Renal cortex interstitium (tissue), 15 donors: ENCODE measurements at places on chromosomes 11 and 22. TPM values are rescaled to one million over a fixed set of nuclear protein-coding genes. Genes with fewer than 3 reads are reported as not detected.
A peak's percentile ranks its signal among the peaks of the same experiment; 100 is the strongest.

DNA sequence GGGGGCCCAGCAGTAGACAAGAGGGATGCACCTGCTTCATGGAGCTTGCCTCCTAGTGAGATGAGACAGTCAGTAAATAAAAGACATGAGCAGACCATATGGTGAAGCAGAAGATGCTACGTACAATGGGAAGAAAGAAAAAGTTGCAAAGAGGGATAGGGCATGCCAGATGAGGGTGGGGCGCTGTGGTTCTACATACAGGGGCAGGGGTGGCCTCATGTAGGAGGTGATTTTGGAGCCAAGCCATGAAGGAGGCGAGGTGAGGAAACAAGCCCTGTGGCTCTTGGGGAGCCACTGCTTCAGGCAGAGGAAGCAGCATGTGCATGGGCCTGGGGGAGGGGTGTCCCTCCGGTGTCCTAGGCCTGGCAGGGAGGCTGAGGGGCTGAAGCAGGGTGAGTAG, 15.2 kb downstream of the NAT10 start:
- no peak for DNase-seq

GRCh38 chr22:50477923-50478322, 3.1 kb upstream of the SBF1 start:
- no peak for DNase-seq

DNA sequence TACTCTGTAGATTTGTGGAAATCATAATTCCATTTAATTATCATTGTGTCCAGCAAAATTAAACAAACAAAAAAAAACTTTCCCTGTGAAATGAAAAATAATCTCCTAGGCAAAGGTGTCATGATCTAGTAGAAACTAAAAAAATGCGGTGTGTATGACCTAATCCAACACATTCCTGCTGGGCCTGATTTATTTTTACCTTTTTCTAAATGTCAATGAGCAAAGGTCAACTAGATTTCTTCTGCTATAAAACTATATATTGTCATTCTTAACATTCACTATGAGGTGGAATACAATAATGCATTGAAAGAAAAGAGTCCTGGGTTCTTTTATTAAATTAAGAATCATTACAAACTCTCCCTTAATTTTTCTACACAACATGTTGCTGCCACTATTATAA, 57.1 kb upstream of the MN1 start:
- no peak for DNase-seq

DNA sequence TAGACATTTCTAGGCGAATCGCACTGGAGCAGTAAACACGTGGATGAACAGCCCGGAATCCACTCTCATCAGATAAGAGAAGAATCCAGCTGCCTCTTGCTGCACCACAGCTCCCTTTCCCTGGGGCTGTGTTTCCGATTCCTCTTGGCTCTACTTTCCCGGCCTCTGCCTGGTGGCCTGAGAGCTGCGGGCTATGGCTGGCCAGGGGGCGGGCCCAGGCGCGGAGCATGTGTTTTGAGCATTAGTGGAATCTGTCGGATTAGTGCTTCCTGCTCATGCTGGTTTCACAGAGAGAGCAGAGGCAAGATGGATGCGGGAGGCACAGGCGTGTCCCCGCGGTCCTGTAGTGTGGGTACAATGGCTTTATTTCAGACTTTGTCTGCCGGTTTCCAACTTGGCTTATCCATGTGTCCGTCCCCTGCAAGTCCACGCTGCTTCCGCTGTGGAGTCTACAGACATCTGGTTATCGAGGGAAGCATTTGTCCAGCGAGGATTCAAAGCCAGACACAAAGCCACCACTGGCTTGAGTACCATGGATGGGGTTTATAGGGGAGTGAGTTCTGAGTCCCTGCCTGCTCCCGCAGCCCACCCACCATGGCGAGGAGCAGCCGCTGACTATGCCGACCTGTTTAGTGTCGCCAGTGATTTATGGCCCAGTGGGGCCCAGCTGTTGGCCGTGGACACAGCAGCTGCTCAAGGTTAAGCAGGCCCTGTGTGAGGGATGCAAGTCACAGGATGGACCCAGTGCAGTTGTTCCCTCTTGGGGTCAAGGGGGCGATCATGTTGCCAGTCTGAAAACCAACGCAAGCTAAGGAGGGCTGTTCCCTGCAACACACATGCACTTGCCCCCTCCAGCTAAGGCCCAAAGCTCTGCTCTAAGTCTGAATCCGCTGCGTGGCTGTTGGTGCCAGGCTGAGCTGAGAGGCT, 43.3 kb upstream of the EP300 start:
- peak; percentile 73 for DNase-seq

DNA sequence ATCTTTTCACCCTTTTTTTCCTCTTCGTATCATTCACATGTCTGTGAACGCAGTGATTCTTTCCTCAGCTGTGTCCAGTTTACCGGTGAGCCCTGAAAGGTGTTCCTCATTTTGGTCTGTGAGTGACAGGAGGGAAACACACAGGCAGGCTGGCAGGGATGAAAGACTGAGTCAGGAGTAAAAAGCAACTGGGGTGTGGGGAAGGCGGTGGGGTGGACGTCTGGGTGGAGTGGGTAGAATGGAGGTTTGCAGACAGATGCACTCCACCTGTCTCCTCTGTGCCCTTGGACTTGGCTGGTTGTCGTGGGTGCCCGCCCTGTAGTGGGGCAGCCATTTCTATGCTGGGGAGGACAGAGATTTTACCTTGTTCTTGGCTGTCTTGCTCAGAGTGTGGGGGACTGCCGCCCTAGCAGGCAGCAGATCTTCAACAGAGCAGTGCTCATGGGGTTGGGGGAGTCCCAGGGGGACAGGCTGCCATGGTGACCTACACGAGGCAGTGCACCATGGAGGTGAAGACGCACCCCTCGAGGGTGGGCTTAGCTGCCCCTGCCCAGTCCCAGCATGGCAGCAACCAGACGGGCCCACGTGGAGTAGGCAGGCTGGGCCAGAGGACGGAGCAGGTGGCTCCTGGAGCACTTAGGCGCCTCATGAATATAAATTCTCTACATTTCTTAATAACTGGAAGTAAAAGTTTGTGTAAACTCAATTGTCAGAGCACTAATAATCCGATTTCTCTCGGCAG, 603.7 kb downstream of the TBC1D22A start:
- no peak for DNase-seq

DNA sequence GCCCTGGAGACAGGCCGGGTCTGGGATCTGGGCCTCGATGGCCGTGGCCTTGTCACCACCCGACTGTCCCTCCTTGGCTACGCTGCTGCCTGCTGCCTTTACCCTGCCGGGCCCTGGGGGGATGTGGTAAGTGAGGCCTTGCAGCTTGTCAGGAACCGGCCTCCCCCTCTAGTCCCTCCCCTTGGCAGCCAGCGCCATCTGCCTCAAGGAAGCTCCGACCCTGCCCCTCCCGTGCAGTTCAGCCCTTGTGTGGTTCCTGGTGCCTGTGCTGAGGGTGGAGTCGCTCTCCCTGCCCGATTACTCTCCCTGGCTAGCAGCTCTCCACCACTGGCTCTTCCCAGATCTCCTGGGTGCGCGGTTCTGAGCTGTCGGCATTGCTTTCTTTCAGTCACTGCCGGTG, 33.7 kb downstream of the CTTN start:
- DNase-seq = no peak

GRCh38 chr11:44943118-44943517, 7.6 kb downstream of the TP53I11 start:
- no peak for DNase-seq

Gene DCHS1
- polyA plus RNA-seq = 29.1 TPM

Gene PATE2
- not detected for polyA plus RNA-seq

Gene FBLN1
- polyA plus RNA-seq = 92.0 TPM

Gene MUC2
- 0.03 TPM for polyA plus RNA-seq

Gene SEZ6L
- polyA plus RNA-seq = 0.20 TPM

Gene SCUBE2
- polyA plus RNA-seq = 6.3 TPM
